NCI-H2171 (cell line): ENCODE measurements at places on chromosomes 12 and 14.

DNA sequence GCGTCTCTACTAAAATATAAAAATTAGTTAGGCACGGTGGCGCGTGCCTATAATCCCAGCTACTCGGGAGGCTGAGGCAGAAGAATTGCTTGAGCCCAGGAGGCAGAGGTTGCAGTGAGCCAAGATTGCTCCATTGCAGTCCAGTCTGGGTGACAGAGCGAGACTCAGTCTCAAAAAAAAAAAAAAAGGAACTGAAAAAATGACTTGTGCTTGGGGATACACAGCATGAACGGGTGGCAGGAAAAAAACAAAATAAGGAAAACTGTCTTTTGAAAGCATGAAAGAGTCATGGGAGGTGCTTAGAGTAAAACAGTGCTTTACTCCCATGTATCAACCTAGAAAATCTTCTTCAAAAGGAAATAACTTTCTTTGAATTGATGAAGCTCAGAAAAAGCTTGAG lies 80.8 kb downstream of the TMTC1 start:
- no peak for DNase-seq

- peak; percentile 85 for DNase-seq
Observed at GRCh38 chr12:21169878-21170472, 39.0 kb downstream of the SLCO1B1 start.

DNA sequence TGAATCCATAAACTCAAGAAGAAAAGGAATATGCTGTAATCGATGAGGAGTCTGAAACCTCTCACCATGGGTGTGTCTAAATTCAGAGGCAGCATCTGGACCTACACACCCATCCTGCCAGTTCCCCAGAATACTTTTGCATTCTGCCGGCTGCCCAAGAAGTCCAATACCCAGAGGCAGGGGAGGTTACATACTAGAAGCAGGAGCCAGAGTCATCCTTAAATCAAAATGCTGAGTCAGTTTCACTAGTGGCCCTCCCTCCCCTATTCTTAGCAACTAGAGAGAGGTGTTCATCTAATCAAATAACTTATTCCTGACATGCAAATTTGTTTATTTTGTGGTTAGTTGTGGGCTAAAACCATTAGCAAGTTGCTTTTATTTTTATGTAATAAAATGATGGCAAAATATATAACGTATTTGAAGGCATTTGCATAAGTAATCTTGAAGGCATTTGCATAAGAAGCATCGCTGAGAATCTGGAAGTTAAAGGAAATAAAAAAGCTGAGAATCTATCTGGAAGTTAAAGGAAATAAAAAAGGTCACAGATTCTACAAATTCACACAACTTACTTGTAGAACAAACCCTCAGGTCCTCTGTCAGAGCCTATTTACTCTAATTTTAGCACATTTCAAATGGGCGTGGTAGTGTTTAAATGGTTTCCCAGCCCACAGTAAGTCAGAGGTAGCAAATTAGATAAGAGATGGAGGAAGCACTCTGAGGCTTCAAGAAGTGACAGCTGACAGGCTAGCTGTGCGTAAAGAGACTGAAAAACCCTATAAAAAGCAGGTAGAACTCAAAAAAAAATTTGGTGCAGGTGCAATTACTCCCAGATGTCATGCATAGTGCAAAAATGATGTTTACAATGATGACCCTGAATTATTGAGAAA lies 7.8 kb downstream of the BHLHE41 start:
- no peak for DNase-seq

GRCh38 chr14:51293149-51293911 lies 53.3 kb downstream of the TMX1 start:
- DNase-seq = no peak

GRCh38 chr14:100905166-100905565 lies 1.6 kb upstream of the RTL1 start:
- DNase-seq = no peak

- DNase-seq = no peak
Observed at GRCh38 chr12:52413202-52413601, 7.1 kb upstream of the KRT82 start.

DNA sequence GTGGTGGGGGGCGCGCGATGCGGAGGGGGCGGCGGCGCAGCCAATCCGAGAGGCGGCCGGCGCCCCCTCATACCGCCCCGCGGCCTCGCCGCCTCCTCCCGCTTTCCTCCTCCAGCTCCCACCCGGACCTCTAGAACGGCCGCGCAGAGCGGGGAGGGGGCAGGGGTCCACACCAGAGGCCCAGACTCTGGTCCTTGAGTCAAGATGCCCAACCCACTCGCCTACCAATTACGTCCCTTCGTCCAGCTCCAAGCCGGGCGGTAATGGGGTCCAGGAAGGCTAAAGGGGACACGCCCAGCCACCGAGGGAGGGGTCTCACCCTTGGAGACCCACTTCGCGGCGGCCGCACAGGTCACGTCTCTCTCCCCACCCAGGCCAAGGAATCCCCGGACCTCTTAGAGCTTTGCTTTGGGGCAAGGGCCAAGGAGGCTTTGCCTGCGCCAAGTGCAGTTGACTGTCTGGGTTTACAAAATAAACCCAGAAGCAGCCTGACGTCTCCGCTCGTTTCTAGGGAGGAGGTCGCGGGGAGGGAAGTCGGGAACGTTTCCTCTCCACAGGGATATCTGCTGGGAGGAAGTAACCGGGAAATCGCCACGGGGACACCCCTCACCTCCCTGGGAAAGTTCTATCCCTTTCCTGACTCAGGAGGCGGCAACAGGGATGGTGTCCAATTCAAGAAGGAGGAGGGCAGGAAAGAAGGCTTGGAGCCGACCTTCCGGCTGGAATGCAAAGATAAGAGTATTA lies 394 bp upstream of the AMIGO2 start:
- no peak for DNase-seq

- DNase-seq = no peak
Observed at GRCh38 chr12:101078536-101079285, 131.3 kb downstream of the SLC5A8 start.

GRCh38 chr14:104567957-104568225 lies 11.7 kb upstream of the C14orf180 start:
- no peak for DNase-seq

GRCh38 chr12:84636801-84637290 lies 275.8 kb downstream of the SLC6A15 start:
- DNase-seq = no peak

DNA sequence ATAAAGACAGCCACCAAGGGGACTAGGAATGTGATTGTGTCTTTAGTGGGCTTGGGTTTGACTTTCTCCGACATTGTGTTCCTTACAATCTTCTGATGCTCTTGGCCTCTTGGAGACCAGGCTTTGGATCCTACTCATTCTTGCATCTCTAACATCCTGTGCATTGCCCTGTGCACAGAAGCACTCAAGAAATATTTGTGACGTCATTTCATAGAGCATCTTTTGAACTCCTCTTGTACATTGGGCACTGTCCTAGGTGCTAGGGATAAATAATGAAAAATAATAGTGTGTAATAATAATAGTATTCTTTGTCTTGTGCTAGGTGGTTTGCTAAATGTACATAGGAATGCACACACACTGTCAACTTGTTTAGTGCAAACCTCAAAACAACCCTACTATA lies 108.8 kb upstream of the LHX5 start:
- DNase-seq = no peak

GRCh38 chr14:54652188-54652587 lies 85.3 kb downstream of the SAMD4A start:
- DNase-seq = no peak

- no peak for DNase-seq
Observed at GRCh38 chr12:69608114-69608513, 2.6 kb downstream of the LRRC10 start.

- DNase-seq = no peak
Observed at GRCh38 chr14:53963320-53964227, 6.9 kb upstream of the BMP4 start.

DNA sequence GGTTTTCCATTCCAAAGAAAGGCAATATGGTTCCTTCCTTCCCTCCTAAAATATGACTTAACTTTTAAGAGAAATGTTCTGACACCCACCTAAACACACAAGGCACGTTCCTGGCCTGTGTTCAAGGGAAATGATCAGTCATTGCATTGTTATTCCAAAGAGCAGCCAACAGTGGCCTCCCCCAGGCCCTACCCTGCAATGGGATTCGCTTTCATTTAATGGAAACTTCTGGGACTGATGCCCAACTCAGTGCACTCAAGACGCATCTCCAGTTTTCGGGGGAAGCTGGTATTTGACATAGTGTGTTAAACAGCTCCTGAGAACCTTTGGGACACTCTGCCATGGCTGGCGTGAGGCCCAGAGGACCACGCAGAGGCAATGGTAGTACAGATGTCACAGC lies 65.9 kb downstream of the DDX51 start:
- no peak for DNase-seq

- no peak for DNase-seq
Observed at GRCh38 chr14:93185349-93185720, 218 bp downstream of the LYSET start.

DNA sequence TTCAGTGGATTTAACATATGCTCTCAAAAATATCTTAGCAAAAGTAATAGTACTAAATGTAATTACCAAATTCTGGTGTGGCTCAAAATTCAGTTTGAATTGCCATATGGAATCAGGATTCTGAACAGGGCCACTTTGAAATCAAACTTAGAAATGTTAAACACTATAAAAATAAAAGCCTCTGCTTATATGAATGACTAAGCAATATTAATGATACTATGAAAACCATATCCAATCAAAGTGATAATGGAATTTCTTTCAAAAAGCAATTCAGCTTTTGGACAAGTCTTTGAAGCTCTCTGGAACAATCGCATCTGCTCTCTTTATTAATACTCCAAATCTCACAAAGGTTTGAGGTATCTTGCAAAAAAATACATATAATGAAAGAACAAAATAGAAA lies 51.6 kb downstream of the ERGIC2 start:
- no peak for DNase-seq

GRCh38 chr12:13992106-13992505 lies 10.7 kb upstream of the GRIN2B start:
- DNase-seq = no peak

DNA sequence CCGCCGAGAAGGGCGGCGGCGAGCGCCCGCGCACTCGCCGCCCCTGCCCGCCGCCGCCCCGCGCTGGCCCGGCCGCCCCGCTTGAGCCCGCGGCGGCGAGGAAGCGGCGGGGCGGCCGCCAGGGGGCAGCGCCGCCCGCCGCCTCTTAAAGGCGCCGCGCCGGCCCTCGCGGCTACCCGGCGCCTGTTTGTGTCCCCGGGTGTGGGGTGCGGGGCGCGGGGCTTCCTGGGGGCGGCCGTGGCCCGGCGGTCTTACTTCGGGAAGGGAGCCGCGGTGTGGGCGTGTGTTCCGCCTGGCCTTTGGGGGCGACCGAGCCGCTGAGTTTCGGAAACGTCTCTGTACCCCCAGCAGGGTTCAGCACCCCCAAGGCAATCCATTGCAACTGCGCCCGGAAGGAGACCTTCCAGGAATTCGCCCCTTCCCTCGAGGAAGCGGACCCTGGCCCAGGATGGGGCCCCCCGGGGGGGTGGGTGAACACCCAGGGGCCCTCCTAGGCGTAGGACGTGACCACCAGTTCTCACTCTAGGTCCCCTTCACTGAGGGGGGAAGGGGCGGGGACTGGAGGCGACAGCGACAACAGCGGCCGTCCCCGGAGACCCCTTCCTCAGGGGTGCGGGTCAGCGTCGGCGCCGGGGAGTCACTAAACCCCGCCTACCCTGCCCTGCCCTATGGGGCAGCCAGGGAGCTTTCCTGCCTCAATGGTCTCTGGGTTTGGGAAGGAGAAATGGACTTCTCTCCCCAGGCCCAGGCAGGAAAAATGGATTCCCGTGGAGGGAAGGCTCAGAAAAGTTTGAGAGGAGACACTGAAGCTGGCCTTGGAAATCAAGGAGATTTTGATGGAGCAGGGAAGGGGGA lies at the start of gene ITPK1:
Gene ITPK1 (minus strand): TSS at position 105 of the 855 bp plus-strand sequence. CDS start 762 bp downstream, outside the sequence.
- peak; percentile 54 for DNase-seq

GRCh38 chr12:33226671-33227070 lies 212.9 kb downstream of the SYT10 start:
- no peak for DNase-seq

DNA sequence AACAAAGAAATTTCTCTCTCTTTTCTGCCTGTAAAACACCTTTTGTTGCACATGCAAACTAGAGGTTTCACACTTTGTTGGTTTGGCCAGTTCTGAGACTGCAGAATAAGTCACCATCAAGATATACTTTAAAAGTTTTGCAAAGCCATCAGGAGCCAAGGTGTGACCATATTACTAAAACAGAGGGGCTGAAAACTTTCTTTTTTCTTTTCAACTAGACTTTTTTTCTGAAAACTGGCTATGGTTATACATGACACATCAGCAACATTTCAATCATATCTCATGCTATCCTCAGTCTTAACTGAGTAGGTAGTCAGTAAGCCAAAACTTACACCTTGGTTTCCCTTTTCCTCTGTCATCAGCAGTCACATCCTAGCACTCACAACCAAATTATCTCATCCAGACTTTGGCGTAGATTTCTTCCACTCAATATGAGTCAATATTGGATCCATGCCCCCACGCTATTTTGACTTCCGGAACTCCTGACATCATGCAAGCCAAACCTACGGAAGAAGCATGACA lies 4.1 kb upstream of the IFNG start:
- DNase-seq = no peak

GRCh38 chr14:34364201-34364600 lies 97.8 kb downstream of the SPTSSA start:
- no peak for DNase-seq

DNA sequence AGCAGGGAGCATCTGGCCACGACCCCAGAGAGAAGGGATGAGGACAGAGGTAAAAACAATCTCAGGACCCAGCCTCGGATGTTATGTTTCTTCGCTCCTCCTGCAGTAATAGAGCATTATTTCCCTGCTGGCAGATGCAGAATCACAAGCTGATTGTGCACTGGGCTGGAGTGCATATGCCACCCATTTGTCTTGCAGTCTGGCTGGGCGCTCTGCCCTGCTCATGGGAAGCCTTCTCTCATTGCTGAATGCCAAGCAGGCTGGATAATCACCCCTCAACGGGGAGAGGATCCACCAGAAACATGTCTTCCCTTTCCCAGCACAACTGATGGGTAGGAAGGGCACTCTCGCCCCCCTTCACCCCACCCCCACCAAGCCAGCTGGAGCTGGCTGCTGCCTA lies 8.5 kb upstream of the VASH1 start:
- no peak for DNase-seq

DNA sequence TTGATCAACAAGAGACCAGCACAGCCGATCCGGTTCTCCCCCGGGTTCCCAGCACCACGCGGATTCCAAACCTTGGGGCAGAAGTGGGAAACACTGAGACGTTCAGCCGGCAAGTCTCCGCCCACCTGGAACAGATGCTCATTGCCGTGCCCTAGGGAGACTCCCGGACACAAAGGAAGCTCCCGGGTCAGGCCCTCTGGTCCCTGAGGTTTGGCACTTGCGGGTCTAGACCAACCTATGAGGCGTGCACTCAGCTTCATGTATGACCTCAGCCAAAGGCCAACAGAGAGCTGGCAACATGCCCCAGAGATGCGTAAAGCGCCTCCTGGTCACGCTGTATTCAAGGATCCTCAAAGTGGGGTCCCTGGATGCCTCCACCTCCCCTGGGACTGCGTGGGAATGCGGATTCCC lies 2.5 kb downstream of the RIMBP2 start:
- peak; percentile 35 for DNase-seq
